Stimulated activated CD4-positive, alpha-beta T cell treated with anti-CD3 and anti-CD28 coated beads, Interleukin-2, amount 100 ng/mL, for 4 hours (primary cell): ENCODE measurements at places on chromosomes 3 and 15.

DNA sequence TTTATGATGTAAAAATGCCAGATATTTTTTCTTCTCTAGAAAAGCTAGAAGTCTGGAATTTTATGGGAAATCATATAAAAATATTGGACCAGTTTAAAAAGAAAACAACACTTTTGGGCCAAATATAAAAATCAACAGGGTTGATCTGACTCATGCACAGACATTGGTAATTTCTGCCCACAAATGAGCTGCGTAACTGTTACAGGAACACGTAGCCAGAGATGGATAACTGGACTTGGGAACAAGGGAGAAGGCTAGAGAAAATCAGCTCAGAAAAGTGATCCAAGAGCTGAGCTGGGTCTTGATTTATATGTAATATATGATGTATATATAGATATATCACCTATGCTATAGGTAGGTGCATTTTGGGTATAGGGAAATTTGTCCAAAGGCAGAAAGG, 36.8 kb upstream of the NAALADL2 start:
- DNase-seq, result no peak

GRCh38 chr3:4596612-4597011, 103.5 kb downstream of the ITPR1 start:
- DNase-seq, result no peak

DNA sequence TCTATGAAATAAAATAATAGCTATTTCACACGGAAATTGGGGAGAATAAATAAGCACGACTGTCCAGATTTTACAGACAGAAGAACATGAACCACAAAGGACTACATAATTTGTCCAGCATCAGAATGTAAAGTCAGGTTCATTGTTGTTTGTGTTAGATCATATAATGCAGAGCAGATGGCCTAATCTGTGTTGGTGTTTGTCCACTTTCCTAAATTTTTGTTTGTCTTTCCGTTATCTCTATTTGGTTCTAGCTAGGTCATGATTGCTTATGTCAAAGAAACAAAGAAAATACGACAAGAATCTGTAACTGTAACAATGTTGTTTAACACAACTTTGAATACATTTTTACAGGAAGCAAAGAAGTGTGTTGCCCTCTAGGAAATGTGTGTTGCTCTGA, 75.6 kb upstream of the ANKRD28 start:
- DNase-seq, result no peak

DNA sequence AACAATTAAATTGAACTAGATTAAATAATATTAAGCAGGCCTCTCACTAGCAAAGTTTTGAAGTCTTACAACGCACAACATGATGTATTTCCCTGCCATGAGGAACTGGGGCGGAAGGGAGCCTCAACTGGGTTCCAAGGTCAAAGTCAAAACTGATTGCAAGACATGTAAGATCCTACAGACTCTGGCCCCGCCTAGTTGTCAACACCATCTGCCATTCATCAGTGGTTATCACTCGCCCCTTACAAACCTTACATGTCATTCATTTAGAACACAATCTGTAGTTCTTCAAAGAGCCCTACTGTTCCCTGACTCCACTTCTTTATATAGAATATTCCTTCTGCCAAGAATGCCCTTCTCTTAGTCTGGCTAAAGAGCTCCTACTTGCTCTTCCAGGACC, 10.0 kb downstream of the ATP13A3 start:
- DNase-seq, result no peak

DNA sequence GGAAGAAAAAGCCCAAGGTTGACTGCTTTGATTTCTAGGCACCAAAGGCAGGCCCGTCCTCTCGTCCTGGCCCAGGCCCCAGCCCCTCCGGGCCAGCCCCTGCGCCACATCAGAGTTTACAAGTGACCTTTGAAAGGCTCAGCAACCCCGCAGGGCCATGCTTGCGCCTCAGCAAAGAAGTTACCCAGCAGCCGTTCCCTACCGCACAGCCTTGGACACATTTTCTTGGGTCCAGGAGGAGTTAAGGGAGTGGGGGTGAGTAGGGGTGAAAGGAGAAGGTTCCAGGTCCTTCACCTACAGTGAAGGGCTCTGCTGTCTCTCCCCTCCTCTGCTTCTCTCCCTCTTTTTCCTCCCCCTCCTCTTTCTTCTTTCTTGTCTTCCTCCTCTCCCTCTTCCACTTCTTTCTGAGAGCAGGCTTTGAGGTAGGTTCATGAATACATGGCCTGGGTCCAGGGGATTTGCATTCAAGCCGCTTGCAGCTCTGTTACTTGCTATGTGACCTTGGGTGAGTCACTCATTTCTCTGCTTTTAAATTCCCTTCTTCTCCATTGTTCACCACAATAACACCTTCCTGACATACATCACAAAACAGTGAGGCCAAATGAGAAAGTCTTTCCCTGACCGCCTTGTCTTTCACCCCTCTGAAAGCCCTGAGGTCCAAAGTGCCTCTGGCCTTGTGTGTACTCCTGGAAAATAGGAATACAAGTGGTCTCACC, 223.3 kb upstream of the TPRG1 start:
- no peak for DNase-seq

GRCh38 chr3:169591983-169592644, 71.4 kb downstream of the MECOM start:
- no peak for DNase-seq

DNA sequence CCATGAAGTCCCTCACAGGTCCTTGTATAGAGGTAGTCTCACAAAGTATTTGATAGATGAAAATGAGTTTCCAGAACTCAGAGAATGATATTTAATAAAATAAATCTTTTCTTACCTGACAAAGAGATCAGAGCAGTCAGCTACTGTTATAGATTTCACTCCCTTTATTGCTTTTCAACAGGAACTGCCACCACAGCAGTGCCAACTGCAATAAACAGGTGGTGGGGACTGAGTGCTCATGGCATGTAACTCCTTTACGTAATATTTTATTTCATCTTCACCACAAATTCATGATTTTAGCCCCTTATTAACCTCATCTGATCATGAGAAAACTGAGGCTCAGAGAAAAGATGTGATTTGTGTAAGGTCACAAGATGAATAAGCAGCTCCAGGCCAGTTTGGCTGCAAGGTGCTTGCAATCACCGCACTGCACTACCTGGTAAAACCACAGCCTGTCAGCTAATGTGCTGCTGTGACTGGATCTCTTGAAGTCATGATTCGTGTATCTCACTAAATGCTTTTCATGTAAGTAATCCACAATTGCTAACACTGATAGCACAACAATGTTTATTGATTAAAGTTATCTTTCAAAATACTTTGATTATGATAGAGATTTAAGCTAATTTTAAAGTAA, 78.8 kb downstream of the WNT5A start:
- no peak for DNase-seq

DNA sequence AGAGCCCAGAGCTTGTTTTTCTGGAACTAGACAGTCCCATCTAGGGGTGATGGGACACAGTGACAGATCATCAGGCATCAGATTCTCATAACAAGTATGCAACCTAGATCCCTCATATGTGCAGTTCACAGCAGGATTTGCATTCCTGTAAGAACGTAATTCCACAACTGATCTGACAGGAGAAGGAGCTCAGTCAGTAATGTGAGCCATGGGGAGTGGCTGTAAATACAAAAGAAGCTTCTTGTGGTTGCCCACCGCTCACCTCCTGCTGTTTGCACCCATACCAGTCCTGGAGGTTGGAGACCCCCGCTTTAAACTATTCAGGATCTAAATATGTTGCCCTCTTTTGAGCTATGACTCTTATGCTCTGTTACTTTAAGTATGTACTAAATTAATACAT, 167.3 kb downstream of the ALCAM start:
- DNase-seq, result no peak

- no peak for DNase-seq
These were observed 206.6 kb downstream of the FOXP1 start for GRCh38 chr3:71376911-71377310.

DNA sequence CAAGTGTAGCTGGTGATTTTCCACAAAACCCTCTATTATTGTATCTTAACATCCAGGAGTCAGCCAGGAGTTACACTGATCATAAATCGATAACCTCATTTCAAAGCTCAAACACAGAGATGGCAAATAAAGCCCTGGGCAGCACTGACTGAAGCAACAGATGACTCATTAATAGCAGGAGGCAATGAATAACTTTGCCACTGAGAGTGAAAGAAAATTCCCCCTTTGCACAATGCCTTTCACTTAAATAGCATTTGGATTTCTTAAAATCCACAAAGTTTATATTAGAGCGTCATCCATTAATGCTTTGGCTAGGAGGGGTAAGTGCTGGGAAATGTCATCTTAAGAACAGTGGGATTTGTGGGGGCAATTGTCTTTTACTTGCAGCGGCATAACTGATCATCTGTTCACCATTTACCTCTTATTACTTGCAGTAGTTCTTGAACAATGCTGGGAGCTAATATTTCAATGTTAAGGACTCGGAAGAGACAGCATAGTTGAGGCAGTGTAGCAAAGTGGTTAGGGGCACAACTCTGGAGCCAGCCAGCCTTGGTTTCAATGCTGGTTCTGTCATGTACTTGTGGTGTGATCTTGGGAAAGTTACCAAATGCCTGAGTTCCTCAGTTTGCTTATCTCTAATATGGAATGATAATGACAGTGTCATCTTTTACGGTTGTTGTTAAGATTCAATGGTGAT, 630.4 kb upstream of the TBL1XR1 start:
- DNase-seq, result no peak
